CD14-positive monocyte (primary cell): ENCODE measurements at places on chromosomes 6 and 20. TPM values are rescaled to one million over a fixed set of nuclear protein-coding genes. Genes with fewer than 3 reads are reported as not detected.
A peak's percentile ranks its signal among the peaks of the same experiment; 100 is the strongest.

Gene RIPPLY2
- polyA plus RNA-seq, result not detected in 2 replicates

- DNase-seq, result no peak
Observed at GRCh38 chr20:52481443-52481842, 289.9 kb upstream of the ZFP64 start.

GRCh38 chr6:159168536-159169192 is 536 bp upstream of the FNDC1 start:
- no peak for DNase-seq

- DNase-seq, result peak; percentile 89
Observed at GRCh38 chr6:30646450-30647241, at the start of gene C6orf136. Gene C6orf136 (plus strand): TSS chr6:30647133. CDS start chr6:30647232, 99 bp downstream.

DNA sequence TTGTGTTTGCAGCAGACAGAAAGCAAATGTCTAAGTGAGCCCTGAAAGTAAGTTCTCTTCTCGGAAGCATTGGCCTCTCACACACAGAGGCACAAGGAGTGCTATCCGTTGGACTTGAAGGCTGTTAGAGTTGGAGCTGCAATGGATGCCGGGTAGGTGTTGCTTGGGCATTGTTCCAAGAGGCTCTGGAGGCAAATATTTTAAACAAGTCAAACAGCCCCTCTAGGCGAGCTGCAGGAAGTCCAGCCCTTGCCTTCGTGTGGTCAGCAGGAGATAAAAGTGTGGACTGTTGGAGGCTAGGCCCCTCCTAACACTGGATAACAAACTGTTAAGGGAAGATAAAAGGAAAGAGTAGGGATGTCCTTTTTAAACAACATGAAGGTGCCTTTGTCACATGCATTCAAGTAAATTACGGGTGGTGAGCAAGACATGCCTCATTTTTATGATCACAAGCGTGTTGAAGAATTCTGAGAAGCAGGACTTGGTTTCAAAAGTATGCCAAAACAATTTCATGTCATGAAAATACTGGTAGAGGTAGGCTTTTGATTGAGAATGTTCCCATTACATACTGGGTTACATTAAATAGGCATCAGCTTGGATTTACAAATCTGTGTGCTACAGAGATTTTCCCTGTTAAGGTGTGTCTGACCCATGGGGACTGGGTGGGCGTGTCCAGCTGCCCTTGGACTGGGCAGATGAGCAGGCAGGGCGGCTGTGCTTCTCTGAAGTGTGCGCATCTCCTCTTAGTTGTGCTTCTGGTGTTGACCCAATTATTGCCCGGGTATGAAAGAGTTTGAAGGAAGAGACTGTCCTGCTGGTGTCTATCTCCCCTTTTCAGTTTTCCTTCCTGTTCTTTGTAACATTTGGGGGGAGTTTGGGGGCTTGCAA is 57.5 kb downstream of the RREB1 start:
- DNase-seq, result no peak

DNA sequence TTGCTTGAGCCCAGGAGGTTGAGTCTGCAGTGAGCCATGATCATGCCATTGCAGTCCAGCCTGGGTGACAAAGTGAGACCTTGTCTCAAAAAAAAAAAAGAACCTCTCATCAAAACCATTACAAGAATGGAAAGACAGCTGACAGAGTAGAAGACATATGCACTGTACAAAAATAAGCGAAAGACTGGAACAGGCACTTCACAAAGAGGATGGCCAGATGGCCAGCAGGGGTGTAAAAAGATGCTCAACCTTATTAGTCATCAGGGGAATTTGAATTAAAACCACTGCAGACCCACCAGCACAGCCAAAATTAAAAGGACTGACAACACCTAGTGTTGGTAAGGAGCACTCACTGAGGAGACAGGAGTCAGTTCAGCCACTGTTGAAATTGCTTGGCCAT is 13.5 kb upstream of the TAF4 start:
- DNase-seq, result no peak
